CD4-positive, alpha-beta T cell treated with Interleukin-6 at 100 ng/mL for 8 hours (primary cell): ENCODE measurements at places on chromosomes 6 and 20.

- no peak for DNase-seq
These were observed 485.4 kb upstream of the MANEA start for GRCh38 chr6:95091823-95092436.

- DNase-seq, result no peak
These were observed 312.1 kb upstream of the MAN1A1 start for GRCh38 chr6:119661628-119662027.

- DNase-seq, result no peak
These were observed 176.0 kb upstream of the FOXQ1 start for GRCh38 chr6:1135726-1136414.

GRCh38 chr6:109314313-109314712, 68.0 kb downstream of the CD164 start:
- no peak for DNase-seq

- no peak for DNase-seq
These were observed 8.6 kb downstream of the CDC40 start for GRCh38 chr6:110188791-110189190.

- DNase-seq, result no peak
These were observed 96.1 kb downstream of the VEGFA start for GRCh38 chr6:43865932-43866645.

DNA sequence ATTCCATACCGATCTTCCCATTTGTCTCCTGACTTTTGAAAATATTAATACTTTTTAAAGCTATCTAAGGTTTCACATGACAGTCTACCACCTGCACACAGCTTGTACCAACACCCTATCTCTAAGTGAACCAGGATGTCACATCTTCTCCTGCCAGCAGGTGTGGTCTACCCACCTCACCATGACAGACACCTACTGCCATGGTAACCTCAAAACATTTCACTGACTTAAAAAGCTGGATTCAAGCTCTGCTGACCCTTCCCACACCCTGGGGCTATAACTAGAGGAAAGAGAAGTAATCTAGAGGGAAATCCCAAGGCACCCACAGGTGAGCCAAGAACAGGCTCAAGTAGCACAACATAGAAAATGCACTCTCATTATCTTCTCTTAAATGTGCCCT, 1.2 kb downstream of the SLC17A3 start:
- peak; percentile 3 for DNase-seq

DNA sequence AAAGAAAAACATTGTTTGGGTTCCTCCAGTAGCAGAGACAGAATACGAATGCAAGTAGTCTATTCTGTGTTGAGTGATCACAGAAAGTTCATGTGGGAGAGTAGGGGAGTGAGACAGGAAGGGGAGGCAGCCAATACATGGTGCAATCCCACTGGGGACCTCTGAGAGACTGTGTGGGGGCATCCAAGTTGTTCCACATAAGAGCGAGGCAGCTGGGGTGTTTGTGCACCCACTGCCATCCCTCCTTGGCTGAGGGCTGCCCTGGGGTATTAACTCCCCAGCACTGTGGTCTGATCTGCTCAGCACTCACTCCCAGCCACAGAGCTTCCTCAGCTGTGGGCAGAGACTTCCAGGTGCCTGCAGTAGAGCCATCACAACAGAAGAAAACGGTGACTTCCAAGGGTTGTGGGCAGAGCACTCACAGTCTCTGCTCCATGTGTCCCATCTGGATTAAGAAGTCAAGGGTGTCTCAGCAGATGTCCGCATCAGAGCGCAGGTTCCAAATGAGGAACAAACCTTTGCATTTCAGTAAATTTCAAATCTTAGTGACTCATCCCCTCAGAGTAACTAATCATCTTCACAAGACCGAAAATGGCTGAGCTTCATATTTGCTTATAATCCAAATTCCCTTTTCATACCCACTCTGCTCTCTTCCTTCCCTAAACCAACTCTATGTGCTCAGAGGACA, 101.9 kb upstream of the NAA20 start:
- no peak for DNase-seq

DNA sequence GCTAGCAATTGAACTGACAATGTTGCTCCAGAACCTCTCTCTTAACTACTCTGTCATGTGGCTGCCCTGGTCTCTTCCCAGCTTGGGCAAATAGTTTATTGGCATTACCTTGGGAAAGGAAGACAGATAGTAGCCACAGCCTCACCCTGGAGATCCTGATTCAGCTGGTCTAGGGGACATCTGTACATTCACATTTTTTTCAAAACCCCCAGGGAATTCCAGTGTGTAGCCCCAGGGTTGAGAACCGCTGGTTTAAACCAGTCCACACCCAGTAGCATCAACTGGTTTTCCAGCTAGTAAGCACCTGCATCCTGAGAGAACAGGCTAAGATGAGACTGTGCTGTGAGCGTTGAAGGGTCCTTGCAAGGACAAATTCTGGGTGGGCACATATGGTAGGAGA, 9.6 kb downstream of the SCUBE3 start:
- no peak for DNase-seq

GRCh38 chr6:66940003-66940402, 1233.0 kb upstream of the EYS start:
- DNase-seq, result no peak

DNA sequence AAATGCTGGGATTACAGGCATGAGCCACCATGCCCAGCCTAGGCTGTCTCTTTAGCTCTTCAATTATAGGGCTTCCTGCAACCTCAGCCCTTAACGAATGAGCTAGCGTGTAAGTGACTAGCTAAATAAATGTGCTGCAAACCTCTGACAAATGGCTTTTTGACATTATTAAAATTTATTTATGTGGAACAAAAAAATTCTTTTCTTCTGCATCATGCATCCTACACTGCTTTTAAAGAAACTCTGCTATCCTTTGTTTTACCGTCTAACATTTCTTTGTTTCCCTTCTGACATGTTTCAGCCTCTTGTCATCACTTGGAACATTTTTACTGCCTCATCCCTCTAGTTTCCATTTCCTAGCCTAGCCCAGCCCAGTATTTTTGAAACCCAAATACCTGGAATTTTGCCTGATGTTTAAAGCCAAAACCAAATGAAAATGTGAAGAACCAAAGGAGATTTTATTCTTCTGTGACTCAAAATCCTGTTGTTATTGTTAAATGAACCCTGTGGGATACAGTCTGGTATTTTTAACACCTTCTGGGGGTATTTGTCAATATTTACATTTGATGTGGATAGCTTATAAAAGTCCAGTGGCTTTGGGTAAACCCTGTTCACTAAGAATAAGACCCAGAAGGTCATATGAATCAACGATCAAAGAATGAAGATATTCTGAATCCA, 9.5 kb downstream of the NT5E start:
- DNase-seq, result no peak

DNA sequence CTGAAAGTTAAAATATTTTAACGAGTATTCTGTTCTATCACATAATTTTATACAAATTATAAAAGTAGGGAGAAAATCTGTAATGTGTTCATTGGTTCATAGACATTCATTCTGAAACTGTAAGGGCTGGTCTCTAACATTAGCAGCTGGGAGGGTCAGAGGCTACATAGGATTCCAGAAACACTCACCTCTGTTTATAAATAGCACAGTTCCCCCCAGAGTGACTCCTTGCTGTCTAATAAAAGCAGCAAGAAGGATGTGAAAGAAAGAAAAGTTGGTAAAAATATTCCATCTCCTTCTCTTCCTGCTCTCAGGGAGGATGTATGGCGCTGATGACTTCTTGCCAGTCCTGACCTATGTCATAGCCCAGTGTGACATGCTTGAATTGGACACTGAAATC, 25.3 kb upstream of the NAA20 start:
- DNase-seq, result no peak

GRCh38 chr6:154337406-154338005, 19.1 kb downstream of the IPCEF1 start:
- no peak for DNase-seq

- DNase-seq, result no peak
These were observed 31.7 kb upstream of the ASXL1 start for GRCh38 chr20:32326504-32326845.

DNA sequence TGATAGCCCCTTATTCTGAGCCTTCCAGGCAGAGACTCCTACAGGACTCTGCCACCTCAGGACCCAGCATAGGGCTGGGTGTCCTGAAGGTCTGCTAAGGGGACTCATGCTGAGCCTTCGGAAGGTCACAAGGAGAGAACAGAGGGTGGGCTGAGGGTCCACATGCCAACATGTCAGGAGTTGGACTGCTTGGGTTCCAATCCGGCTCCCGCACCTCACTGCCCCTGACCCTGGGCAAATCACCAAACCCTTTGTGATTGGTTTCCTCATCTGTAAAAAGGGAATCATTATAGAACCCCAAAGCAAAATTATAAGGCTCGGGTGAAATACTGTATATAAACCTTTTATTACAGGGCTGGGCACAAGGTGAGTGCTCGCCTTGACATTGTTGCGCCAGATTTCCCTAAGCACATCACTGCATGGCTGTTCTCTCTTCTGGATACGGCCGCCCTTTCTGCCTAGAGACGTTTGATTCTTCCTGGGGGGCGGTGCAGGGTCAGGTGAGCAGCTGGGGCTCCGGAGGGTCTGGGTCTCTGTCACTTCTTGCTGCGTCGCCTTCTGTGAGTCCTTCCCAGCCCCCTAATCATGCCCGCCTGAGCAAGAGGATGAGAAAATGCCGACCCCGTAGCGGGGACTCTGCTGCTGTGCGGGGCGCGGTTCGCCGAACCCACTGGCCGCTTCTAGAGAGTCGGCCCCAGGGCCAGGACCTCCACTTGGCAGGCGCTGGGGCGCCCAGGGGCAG, 90.5 kb upstream of the EPB41L1 start:
- no peak for DNase-seq

- no peak for DNase-seq
These were observed 30.5 kb upstream of the RPP40 start for GRCh38 chr6:5034328-5034727.

- no peak for DNase-seq
These were observed 198.3 kb downstream of the JARID2 start for GRCh38 chr6:15444081-15444731.

GRCh38 chr6:14270142-14270893, 152.7 kb downstream of the CD83 start:
- DNase-seq, result no peak

- DNase-seq, result no peak
These were observed at the start of gene ATP9A for GRCh38 chr20:51767867-51768758. Gene ATP9A, minus strand, starts transcription at chr20:51768390. Its CDS starts 21 bp downstream, at chr20:51768369.

- DNase-seq, result no peak
These were observed 121.1 kb downstream of the FOXA2 start for GRCh38 chr20:22462975-22463914.

DNA sequence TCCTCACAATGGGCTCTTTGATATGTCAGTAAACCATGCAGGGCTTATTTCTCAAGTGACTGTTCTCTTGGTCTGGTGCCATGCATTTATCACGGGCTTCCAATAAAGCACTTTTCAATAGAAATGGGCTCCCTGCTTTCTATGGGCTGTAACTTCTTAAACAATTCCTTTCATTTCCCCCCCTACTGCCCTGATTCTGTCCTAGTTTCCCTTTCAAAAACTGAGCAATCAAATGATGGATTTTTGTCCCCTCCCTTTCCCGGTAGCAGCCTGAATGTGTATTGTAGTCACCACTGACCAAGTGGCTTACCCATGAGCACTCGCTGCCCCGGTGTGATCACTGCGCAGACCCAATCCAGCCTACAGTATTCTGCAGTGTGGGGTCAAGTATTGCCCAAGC, 13.9 kb downstream of the RPS10 start:
- DNase-seq, result no peak

DNA sequence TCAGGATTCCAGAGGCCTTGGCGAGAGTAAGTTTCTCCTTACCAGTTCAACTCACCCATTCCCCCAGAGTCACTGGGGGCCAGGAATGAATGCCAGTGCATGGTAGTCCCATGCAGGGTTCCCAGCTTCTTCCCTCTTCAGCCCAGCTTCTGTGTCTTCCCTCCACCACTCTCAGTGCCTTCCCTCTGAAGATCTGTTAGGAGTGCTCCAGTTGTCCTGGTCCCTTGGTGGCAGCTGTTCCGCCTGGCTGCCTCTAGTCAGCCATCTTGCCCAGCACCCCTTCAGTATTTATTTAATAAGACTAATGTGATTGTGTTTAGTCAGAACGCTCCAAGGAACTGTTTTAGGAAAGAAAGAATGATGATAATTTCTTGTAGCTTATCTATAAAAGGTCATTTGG, 23.1 kb downstream of the FIG4 start:
- DNase-seq, result no peak

DNA sequence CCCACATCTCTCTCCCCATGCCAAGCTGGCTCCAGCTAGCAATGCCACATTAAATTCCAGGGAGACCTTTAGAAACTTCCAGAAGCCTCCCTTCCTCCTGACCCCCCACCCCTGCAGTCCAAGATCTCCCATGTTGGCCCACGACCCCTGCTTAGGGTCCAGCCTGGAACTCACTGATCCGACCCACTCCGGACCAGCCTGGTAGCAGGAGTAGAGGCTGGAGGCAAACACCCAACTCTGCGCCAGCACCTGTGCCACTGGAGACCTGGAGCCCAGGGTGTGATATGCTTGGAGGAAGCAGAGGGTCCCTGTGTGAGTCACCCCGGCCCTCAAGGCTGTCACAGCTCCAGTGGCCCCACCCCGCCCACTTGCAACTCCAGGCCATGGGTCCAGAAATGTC, 3.3 kb upstream of the ULBP1 start:
- DNase-seq, result no peak

GRCh38 chr6:143844006-143844405, 868 bp downstream of the LTV1 start:
- no peak for DNase-seq

DNA sequence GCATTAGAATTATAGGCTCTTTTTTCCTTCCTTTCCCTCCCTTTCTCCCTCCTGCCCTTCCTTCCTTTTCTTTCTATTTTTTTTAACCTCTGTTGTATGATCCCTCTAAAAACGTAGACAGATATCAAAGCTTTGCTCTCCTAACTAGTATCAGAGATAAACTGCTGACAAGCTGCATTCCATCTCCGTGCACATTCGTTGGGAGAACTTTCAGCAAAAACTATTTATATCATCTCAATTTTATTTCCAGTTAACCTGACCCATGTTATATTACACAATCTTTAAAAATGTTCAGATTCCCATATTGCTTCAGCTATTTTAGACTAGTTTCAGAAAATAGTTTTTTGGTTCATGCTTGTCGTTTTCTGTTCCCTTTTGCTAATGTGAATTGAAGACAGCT, 47.3 kb downstream of the RNF217 start:
- no peak for DNase-seq

- peak; percentile 42 for DNase-seq
These were observed 58.7 kb downstream of the VAPB start for GRCh38 chr20:58447511-58448391.

- DNase-seq, result no peak
These were observed 422.6 kb downstream of the QKI start for GRCh38 chr6:163836876-163837690.

GRCh38 chr20:10674684-10675449, 1.1 kb upstream of the JAG1 start:
- no peak for DNase-seq
